ENCODE measurements at places on chromosomes 4 and X. TPM values are rescaled to one million over a fixed set of nuclear protein-coding genes. Genes with fewer than 3 reads are reported as not detected.
A peak's percentile ranks its signal among the peaks of the same experiment; 100 is the strongest.

DNA sequence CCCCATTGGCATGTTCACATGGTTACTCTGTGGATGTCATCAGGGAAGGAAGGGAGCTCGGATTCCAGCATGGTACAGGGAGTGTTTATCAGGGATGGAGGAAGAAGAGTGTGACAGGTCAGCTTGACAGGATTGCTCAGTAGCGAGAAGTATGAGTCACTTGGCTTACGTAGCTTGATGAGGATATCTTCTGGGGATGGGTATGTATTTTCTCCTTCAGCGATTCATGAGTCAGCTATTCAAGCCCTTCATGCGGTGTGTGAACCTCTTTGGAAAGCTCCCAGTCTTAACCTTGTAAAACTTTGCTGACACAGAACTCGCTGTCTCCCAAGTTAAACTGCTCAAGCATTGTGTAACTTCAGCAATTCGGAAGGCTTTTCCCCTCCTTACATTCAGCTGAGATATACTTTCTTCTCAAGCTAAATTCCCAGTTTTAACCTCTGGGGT is 275.4 kb downstream of the ARHGAP10 start:
- DNase-seq: peak; percentile 94

The ZNF630 gene
- 3.0 TPM for total RNA-seq

GRCh38 chr4:54643958-54644751 is 13.6 kb upstream of the KIT start:
- DNase-seq: no peak

DNA sequence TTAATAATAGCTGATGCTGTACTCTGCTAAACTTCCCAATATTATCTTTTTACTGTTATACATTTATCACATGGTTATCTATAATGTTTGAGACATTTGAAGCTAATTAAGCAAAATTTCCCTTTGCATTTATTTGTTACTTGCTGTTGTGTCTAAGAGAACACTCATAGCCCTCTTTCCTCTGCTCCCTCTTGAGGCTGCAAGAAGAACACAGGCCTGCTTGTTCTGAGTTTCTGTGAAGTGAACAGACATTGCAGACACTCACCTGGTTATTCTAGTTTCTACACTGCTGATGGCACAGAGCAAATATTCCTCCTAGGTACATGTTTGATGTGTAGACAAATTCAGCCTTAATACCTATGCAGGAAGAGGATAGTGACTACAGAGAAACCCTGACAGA is 367.8 kb downstream of the GASK1B start:
- DNase-seq: peak; percentile 1

The POU4F2 gene
- total RNA-seq: not detected

- no peak for DNase-seq
These were observed 6.4 kb upstream of the CCSER1 start for GRCh38 chr4:90120815-90121214.

GRCh38 chrX:9329056-9329455 is 135.8 kb upstream of the TBL1X start:
- no peak for DNase-seq

The N4BP2 gene
- 8.2 TPM for total RNA-seq

DNA sequence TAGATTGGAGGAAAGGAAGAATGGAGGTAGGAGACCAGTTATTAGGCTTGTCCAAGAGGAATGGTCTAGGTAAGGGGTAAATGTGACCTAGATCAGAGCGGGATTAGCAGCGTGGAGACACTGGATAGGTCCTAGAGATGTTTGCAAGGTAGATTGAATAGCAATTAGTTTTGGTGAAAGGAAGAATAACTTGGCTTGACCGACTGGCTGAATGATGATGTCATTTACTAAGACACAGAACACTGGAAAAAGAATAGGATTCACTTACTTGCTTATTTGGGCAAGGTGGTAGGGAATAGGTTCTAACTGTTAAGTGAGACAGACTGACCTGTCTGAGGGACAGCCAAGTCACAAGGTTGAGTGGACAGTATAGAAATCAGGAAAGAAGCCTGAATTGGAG is 71.3 kb downstream of the VEGFC start:
- DNase-seq: no peak

The DLG3 gene
- total RNA-seq: 6.8 TPM

GRCh38 chr4:84286048-84286447 is 213.0 kb downstream of the NKX6-1 start:
- no peak for DNase-seq

The DGKK gene
- total RNA-seq: not detected

Data from LHCN-M2 (cell line).